NCI-H2081 treated with DMSO at 0.1 percent for 48 hours (cell line): ENCODE measurements at places on chromosomes 13 and 19.

GRCh38 chr19:17418710-17419109, 1.1 kb upstream of the MVB12A start:
- no peak for DNase-seq

DNA sequence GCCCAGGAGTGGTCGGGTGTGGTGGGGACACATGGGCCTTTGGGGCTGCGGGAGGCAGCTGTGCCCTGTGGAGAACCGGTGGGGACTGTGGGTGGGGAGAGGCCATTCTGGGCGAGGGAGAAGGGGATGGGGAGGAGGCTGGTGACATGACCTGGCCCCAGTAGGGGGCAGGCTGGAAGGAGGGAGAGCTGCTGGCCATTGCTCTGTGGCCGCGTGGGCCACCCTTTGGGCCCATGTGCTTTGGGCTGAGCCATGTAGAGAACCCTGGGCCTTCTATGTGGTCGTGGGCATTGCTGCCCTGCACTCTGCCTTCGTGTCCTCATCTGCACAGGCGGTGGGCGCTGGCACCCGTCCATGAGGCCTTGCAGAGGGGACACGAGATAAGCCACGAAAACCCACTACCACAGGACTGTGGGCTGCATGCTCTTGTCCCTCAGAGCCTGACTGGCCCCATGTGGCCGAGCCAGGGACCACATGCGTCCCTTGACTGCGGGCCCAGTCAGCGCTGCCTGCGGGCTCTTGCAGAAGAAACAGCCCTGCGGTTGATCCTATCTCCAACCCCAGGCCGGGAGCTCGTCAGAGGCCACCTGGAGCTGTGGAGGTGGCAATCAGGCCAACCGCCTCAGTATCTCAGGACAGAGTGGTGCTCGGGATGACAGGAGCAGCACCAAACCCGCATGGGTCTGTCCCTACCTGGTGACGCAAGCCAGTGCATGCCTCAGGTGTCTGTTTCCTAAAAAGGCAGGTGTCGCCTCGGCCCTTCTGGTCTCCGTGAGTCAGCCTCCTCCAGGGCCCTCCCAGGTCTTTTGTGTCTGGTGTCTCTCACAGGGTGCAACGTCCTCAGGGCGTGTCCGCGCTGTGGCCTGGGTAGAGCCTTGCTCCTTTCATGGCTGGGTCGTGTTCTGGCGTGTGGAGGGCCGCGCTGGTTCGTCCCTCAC, 14.3 kb downstream of the FZR1 start:
- DNase-seq = no peak

DNA sequence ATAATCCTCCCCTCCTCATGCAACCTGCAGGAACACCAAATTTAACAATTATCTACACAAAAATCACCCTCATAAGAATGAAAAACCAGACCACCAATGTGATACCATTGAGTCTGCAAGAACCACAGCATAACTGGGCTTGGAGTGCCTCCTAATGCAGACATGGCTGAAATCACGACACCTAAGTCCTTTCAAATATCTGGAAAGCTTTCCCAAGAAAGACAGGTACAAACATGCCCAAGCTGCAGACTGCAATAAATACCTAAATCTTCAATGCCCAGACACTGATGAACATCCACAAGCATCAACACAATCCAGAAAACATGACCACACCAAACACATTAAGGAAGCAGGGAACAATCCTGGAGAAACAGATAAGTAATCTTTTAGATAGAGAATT, 417.1 kb downstream of the LMO7 start:
- no peak for DNase-seq

- no peak for DNase-seq
Measured at GRCh38 chr13:110936519-110936918, 21.6 kb upstream of the ANKRD10 start.

DNA sequence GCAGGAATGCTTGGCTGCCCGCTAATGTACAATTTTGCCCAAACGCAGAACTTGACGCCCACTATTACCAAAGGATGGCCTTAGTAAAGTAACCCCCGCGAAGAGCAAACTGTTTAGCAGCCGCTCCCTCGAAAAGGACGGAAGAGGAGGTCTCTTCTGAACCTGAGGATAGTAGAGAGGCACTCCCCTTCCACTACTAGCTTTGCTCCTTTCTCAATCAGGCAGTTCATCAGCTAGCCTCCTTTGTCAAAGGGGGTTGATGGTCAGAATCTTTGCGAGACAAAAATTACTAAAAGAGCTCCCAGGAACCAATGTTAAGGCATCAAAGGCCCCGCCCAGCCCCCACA, 534 bp downstream of the CAB39L start:
- DNase-seq = no peak
